ENCODE measurements at places on chromosomes 3 and 15. TPM values are rescaled to one million over a fixed set of nuclear protein-coding genes. Genes with fewer than 3 reads are reported as not detected.

DNA sequence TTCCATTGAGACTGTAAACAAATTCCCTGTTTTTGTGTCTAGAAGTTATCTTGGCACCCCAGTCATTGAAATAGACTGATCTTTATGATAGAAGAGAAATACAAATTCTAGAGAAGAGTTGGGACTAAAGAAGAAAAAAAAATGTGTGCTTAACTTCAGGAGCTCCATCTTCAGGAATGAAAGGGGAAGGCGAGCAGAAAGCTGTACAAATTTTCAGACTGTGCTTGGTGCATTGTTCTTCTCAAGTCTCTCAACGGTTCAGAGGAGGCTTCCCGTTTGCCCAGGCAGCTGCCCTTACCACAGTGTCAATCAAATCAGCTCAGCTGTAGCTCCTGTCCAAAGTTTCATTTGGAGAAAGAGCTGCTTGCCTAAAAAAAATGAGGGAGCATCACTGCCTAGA, 41.7 kb downstream of the OXSM start:
- no peak for DNase-seq

DNA sequence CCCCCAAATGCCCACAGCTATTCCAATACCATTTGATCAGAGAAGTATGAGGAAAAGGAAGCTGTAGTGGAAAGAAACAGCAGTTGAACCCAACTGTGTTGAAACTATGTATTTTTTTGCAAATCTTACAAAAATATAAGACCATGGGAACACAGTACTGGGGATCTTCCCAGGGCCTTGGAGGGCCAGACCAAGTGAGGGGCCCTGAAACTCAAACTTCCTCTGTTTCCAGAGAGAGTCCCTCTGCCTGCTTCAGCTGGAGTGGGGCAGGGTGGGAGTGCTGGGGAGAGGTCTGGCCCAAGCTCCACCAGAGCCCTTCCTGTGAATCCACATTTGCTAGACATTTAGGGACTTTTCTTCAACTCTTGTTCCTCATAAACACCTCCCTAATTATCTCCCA, 263.9 kb downstream of the CHST2 start:
- no peak for DNase-seq

DNA sequence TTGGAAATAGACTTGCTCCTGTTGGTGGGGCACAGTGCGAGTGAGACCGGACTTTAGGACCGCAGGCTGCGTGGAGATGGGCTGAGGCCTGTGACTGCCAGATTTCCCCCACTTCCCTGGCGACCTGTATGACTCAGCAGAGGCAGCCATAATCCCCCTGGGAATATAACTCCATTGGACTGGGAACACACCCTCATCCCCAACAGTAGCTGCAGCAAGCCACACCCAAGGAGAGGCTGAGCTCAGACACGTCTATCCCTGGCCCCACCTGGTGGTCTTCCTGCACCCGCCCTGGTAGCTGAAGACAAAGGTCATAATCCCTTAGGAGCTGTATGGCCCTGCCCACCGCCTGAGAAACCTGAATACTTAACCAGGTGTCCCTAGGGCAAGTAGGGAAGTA, 42.6 kb downstream of the DZIP1L start:
- DNase-seq = no peak

GRCh38 chr3:110799271-110799670, 272.3 kb upstream of the NECTIN3 start:
- no peak for DNase-seq

DNA sequence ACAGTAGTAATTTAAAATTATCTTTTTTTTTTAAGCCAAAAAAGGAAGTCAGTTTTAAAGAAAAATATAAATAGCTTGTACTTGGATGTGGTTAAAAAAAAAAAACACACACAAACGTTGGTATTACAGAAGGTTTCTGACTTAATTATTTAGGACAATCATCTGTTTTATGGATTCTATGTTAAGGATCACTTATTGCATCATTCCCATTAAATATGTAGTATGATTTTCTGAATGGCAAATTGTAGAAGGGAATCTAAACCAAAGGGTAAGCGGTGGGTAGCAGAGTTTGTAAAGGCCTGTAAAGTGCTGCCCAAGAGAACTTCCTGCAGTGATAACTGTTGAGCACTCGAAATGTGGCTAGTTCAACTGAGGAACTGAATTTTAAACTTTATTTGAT, 8.0 kb downstream of the SENP2 start:
- no peak for DNase-seq

- no peak for DNase-seq
These were observed 90.0 kb downstream of the RBPMS2 start for GRCh38 chr15:64685230-64685888.

- DNase-seq = no peak
These were observed 861.6 kb upstream of the DPPA4 start for GRCh38 chr3:110198717-110199587.

CPNE9 gene
- not detected for total RNA-seq

DNA sequence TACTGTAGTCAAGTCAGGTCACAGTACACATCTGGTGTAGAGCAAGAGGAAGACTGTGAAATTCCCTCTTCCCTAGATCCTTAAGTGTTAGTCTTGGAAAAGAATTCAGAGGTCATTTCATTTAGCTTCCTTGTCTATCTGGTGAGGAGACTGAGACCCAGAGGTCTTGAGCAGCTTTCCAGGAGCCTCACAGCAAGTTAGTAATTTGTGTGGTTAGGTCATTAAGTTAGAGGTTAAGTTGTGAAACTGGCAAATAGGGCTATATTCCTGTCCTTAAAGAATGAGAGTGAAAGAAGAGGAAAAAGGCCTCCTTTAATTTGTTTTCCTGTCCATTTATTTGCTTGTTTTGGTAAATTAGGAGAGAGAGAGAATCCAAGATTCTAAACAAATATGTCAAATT, 9.0 kb downstream of the PODXL2 start:
- DNase-seq = no peak

DNA sequence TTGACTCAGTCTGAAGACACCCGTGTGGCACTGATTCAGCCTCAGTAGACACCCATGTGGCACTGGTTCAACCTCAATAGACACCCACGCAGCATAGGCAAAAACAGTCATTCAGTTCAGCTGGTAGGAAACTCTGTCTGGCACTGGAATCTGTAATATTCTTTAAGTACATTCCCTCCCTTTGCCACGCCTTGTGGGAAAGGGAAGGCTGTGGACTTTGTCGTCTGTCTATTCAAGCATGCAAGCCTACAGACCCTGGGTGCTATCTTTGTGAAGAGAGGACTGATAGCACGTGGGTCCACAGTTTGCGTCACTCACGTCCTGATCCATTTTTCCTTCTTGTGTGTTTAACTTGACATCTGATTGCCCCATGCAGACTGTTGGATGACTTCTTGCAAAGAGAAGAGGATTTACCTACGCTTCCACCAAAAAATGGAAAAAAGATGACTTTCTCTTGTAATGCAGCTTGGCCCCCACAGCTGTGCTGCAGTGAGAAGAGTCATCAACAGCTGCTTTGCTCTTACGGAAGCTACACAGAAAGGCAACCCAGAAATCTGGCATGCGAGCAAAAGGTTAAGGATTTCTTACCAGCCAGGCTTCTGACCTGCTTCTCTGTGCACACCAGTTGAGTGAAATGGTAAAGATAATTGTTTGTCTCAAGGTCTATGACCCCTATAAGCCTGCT, 278.1 kb downstream of the ULK4 start:
- no peak for DNase-seq

- DNase-seq = no peak
These were observed 358.4 kb upstream of the PROK2 start for GRCh38 chr3:72143322-72143721.

- no peak for DNase-seq
These were observed 12.8 kb upstream of the CSRNP1 start for GRCh38 chr3:39166134-39166710.

GRCh38 chr3:157494581-157495281, 8.5 kb downstream of the VEPH1 start:
- DNase-seq = no peak

- DNase-seq = no peak
These were observed 10.1 kb downstream of the LTF start for GRCh38 chr3:46454606-46455005.

DNA sequence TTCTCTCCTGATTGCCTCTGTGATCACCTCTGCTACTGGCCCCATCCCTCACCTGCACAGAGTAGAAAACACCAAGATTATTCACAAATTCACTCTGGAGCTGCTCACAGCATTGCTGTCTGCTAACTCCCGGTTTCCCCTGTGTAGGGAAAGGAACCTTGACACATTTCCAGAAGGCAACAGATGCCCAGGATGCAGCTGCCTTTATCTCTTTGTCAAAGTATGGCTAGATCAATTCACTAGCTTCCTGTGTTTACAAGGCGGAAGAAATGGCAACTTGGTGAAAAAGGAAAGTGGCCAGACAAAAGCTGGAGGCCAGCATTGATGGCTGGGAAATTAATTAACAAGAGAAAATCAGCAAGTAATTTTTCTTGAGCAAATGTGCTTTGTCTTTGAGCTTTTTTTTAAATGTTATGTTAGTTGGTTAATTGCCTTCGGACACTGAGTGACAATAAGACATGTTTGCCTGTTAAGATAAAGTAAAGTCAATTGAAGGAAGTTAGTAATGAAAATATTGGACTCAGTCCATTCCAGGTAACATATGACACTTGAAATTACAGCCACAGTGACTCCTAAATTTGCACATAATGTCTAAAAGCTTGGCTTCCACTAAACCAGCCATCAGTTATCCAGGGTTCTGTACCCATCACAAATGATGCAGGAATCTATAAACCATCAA, 394.6 kb upstream of the IL12A start:
- no peak for DNase-seq

SPINK8 gene
- not detected for total RNA-seq

DNA sequence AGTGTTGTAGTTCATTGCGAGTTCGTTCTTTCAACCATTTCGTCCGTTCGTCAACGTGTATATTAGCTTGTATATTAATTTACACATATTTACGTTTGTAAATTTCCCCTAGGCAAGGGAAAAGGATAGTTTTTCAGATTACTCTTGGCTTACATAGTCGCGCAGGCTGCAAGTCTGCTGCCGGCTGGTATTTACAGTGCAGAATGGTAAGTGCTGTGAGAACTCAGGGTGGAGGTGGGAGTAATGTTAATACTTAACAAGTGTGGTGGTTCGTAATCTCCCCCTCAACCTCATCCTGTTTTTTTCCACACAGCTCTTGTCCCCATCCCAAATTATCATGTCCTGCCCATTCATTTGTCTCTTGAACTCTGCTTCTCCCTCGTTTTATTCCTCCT, 766 bp downstream of the FAM98B start:
- no peak for DNase-seq

DNA sequence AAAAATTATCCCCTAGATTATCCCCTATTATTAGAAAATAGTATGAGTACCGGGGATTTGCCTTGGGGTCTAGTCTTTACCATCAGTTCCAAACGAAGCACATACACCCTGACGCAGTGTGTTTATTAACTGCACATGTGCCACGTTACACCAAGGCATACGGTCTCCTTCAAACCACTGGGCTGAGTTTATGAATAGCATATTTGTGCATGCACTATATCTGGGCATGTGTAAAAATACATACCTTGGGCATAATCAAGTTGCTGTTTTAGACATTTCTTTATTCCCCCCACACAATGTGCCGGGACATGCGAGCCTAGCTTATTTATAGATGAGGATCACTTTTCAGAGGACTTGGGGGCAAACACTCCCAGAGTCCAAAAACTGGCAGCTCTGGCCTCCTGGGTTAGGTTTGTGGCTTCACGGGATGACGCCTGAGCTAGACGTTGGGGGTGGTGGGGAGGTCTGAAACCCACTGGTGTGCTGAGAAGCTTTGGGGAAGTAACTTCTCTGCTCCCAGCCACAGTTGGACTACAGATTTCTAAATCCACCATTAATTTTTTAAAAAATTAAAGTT, 16.2 kb downstream of the IGDCC4 start:
- no peak for DNase-seq

All from esophagus squamous epithelium (tissue), 5 donors.